ENCODE measurements at places on chromosomes 13 and 19.
A peak's percentile ranks its signal among the peaks of the same experiment; 100 is the strongest.

- DNase-seq: no peak
These were observed 6.3 kb downstream of the KCTD12 start for GRCh38 chr13:76879883-76880270.

- no peak for DNase-seq
These were observed 344.6 kb downstream of the RFC3 start for GRCh38 chr13:34162544-34162933.

- no peak for DNase-seq
These were observed 3.6 kb downstream of the AKAP11 start for GRCh38 chr13:42275506-42275905.

- DNase-seq: no peak
These were observed 148.2 kb downstream of the RAP2A start for GRCh38 chr13:97582170-97582569.

GRCh38 chr13:33008946-33009722 is 7.1 kb upstream of the KL start:
- DNase-seq: no peak

DNA sequence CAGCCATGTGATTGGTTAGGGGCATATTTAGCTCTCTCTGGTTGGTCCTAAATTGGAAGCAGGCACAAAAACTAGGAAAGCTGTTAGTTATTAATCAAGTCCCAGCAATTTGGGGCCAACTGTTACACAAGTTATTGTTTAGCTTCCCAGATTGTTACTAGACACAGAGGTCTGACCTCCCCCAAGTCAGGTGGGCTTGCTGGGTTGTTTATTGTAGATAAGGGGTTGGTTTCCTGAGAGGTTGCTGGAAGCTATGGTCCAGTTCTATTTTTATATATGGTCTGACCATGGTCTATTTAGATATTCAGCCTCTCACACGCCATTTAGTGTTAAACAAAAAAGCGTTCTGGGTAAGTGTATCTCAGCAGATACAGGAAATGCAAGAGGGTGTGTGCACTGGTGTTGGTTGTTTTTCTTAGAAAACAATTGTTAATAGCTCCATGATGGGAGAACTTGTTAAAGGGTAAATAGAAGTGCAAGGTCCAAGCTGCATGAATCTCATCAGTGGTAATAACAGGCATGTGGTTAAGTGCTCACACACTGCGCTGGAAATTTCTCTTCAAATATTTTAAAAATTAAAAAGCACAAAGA is 150.0 kb downstream of the RAP2A start:
- DNase-seq: no peak

GRCh38 chr19:28437390-28438346 is 775.3 kb downstream of the UQCRFS1 start:
- DNase-seq: no peak

GRCh38 chr19:3499738-3500428 is 591 bp downstream of the DOHH start:
- no peak for DNase-seq

- DNase-seq: no peak
These were observed 3.1 kb downstream of the ABHD17A start for GRCh38 chr19:1882089-1882785.

- no peak for DNase-seq
These were observed 360.8 kb upstream of the KLHL1 start for GRCh38 chr13:70469077-70469476.

- no peak for DNase-seq
These were observed at the start of gene ARHGEF18 for GRCh38 chr19:7348587-7349230. ARHGEF18 (plus strand) TSS chr19:7348937; CDS start chr19:7362891, 13,954 bp downstream.

GRCh38 chr19:49746206-49746958 is 16.7 kb downstream of the TSKS start:
- no peak for DNase-seq

DNA sequence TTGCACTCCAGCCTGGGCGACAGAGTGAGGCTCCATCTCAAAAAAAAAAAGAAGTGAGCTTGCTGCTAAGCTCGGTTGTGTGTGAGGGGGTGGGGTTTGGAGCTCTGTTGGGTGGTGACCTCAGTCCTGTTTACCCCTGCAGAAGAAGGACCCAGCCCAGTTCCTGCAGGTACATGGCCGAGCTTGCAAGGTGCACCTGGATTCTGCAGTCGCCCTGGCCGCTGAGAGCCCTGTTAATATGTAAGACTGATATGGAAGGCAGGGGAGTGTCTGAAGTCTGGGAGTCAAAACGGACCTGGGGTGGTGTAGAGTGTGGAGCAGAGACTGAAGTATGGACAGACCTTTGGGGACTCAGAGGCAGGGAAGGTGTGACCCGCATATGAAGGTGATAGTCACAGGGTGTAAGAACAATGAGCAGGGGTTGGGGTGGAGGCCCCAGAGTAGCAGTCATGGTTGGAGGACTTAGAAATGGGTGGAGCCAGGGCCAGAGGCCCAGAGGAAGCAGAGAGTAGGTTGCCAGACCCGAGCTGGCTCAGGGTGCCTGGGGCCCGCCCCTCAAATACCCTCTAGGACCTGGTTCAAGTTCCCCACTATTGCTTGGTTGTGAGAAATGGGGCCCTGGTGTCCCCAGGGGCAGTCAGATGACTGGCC is 13.2 kb downstream of the CLASRP start:
- DNase-seq: no peak

DNA sequence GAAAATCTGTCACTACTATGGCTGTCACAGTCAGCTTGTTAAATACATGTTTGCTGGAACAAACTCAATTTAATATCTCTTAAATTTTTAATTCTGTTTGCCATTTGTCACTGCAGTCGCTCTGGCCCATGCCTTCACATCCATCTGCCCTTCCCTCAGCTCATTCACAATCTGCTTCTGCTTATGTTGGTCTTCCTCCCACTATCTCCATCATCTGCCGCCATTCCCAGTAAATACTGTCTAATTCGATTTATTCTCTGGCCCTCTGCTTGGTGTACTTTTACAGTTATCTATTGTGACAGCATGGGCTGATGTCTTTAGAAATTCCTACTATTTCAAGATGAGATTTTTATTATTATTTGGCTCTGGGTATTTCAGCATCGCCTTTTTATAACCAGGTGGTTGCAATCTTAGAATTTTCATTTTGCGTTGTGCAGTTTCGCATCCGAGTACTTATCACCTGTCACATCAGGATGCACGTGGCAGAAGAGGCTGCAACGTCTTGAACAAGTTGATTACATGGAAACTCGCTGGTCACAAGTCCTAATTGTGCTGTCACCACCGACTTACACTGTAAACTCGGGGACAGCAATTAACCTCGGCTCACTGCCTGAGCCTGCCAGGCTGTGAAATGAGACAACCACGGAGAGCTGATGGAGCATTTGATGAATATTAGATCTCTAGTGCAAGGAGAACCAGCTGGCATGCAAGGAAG is 158.4 kb downstream of the MYO16 start:
- no peak for DNase-seq

GRCh38 chr13:20714161-20714560 is 10.7 kb downstream of the IL17D start:
- DNase-seq: no peak

- DNase-seq: peak; percentile 32
These were observed 93.0 kb downstream of the ITGBL1 start for GRCh38 chr13:101545521-101545920.

DNA sequence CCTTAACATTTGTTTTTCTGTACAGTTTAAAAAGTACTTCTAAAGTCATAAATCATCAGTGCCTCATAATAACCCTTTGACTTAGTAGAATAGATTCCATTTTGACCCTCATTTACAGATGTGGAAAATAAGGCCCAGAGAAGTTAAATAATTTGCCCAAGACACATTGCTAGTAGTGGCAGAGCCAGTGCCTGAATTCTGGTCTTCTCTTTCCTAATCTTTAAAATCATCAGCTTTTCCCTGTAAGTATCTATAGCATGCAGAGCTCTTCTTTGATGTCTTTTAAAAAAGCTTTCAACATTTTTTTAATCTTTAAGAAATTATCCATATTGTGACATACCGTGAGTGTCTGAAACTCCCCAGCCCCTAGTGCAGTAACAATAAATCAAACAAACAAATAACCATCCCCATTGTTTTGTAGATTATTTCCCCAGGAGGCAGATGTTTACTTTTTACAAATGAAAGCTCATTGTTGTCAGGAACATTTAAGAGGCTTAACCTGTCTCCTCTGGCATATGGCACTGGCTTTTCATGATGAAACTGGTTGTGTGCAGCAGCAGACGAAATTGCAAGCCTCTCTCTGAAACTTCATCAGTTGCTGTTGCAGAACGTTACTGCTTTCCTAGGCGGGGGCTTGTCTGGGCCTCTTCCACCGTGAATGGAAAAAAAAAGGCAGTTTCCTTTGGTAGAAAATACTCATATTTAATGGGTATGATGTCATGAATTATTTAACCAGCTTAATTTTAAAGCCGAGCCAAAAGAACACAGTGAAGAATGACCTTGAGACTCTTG is 31.7 kb upstream of the PCDH8 start:
- no peak for DNase-seq

- no peak for DNase-seq
These were observed 6.3 kb downstream of the SNRNP70 start for GRCh38 chr19:49091391-49092038.

GRCh38 chr13:93959796-93960533 is 519.5 kb downstream of the DCT start:
- DNase-seq: peak; percentile 22

DNA sequence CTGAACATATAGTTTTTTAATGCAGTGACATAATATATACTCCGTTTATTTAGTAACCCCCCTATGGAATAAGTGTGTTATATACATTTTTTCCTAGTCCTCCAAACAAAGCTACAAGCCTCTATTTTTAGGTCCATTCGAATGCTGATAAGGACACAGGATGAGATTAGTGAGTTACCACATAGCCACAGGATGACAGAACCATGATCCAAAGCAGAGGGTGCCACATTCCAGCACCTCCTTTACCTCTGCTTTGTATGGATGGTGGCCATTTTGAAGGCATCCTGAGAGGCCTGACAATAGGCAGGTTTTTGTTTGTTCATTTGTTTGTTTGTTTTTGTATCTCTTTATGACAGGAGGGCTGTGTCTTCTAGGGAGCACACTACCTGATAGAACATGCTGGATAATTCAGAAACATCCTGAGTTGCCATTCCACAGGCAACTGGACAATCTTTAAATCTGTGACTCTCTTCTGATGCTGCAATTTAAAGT is 186.3 kb downstream of the MTUS2 start:
- no peak for DNase-seq

DNA sequence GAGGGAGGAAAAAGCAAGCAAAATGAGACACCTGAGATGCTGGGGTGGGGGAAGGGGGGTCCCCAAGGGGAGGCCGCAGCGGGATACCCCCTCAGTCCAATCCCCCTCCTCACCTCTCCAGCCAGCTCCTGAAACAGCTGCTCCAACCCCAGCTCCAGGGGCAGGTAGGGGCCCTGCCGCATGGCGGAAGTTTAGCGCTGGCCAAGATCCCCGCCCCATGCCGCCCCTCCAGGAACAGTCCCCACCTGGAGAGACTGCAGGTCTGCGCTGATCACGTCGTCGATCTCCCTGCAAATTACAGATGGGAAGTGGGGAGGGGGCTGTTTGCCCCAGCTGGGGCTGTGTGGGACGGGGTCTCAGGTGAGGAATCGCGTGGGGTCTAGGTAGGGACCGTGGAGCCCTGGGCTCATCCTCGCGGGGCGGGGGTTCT is 9.0 kb downstream of the CAPN12 start:
- no peak for DNase-seq

GRCh38 chr13:43846496-43847158 is 32.9 kb downstream of the CCDC122 start:
- no peak for DNase-seq

- DNase-seq: peak; percentile 93
These were observed at the start of gene ZNF100 for GRCh38 chr19:21767065-21767800. ZNF100 (minus strand) TSS chr19:21767579; CDS start chr19:21767429, 150 bp downstream.

- no peak for DNase-seq
These were observed 13.7 kb downstream of the ZBTB7A start for GRCh38 chr19:4052993-4053422.

GRCh38 chr13:114108141-114108761 is 24.2 kb downstream of the RASA3 start:
- no peak for DNase-seq

DNA sequence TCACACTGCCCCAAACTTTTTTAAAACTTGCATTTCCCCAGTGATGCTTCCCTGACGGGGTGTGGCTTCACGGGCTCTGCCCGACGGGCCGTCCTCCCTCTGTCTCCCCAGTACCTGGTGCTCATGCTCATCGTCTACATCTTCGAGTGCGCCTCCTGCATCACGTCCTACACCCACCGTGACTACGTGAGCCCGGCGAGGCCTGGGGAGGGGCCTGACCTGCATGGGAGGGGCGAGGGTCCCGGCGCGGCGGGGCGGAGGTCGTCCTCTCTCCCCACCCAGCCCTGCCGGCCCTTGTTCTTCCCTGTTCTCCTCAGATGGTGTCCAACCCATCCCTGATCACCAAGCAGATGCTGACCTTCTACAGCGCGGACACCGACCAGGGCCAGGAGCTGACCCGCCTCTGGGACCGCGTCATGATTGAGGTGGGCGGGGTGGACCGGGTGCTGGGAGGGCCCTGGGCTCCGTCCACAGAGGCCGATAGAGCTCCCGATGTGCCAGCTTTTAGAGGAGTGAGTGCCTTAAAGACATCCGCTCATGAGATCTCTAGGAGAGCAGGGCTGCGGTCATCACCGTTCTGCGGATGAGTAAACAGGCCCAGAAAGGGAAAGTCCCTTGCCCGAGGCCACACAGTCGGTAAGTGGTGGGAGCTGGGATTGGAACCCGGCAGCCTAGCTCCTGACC is 6.9 kb downstream of the UPK1A start:
- peak; percentile 59 for DNase-seq

DNA sequence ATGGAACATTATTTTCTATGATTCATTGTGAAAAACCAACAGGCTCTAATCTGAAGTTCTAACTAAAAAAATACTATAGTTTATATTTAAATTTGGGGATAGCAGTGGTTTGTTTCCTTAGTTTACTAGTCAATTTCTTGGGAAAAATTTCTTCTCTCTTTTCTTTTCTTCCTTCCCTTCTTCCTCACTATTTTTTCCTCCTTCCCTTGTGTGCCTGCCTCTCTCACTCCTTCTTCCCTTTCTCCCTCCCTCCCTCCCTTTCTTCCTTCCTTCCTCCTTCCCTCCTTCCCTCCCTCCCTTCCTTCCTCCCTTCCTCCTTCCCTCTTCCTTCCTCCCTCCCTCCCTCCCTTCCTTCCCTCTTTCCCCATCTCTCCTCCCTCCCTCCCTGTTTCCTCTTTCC is 226.5 kb downstream of the ZNF536 start:
- no peak for DNase-seq

- no peak for DNase-seq
These were observed 2.1 kb upstream of the RAD23A start for GRCh38 chr19:12943437-12944044.

- DNase-seq: peak; percentile 76
These were observed 208.0 kb downstream of the SPRY2 start for GRCh38 chr13:80132741-80133601.

GRCh38 chr19:28290963-28291657 is 921.8 kb downstream of the UQCRFS1 start:
- DNase-seq: no peak

GRCh38 chr13:85853161-85853894 is 54.1 kb upstream of the SLITRK6 start:
- DNase-seq: no peak

- DNase-seq: peak; percentile 28
These were observed 2.8 kb upstream of the SLC25A15 start for GRCh38 chr13:40786568-40786996.

- DNase-seq: peak; percentile 12
These were observed 8.3 kb upstream of the SYCN start for GRCh38 chr19:39212375-39212742.

All from brain microvascular endothelial cell (primary cell).